Gastrocnemius medialis (tissue), 4 donors: ENCODE measurements at places on chromosomes 1 and 21. TPM values are rescaled to one million over a fixed set of nuclear protein-coding genes. Genes with fewer than 3 reads are reported as not detected.

GRCh38 chr1:57908147-57908890 is 484.5 kb upstream of the DAB1 start:
- no peak overlapping the region for H3K27ac ChIP-seq
- no peak for DNase-seq
- no peaks in the 10 kb centered on the region for H3K27me3 ChIP-seq

- H3K4me3 ChIP-seq = peak overlapping the region; percentile 22
- no peaks in the 10 kb centered on the region for H3K4me1 ChIP-seq
- no peak overlapping the region for H3K27ac ChIP-seq
- DNase-seq = no peak
Measured at GRCh38 chr1:76764638-76765454, 102.4 kb upstream of the ST6GALNAC5 start.

DNA sequence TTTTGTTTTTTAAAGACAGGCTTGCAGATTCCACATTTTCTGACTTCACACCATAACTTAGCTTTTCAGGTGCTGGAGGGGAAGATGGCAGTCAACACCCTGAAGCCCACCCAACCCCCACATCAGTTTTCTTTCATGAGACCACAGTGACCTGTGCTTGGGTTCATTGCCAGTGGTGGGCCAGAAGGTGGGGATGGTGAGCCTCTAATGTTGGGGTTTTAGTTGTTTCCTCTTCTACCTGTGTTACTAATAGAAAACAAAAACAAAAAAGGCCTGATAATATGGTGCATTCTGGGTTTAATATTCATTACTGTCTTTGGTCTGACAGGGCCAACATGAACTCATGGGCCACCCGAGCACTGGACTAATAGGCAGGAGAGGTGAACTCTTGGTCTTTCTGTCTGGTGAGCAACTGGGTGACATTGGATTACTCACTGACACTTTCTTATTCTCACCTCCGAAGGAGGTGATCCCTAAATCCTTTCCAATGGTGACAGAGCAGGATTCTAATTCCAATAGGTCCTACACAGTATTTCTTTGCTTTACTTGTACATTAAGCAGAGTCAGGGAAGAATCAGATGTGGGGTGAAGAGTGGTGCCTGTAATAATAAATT is 132.8 kb downstream of the CLIC6 start:
- no peak overlapping the region for H3K4me3 ChIP-seq
- H3K27ac ChIP-seq = peak overlapping the region; percentile 5
- no peak for DNase-seq

The KRTAP6-3 gene
- total RNA-seq = not detected
